KBM-7 (cell line): ENCODE measurements at places on chromosomes 7 and 10.

- DNase-seq: no peak
Measured at GRCh38 chr7:158473221-158473620, 114.4 kb downstream of the PTPRN2 start.

GRCh38 chr10:84826704-84827103 is 498.3 kb downstream of the CCSER2 start:
- no peak for DNase-seq

GRCh38 chr10:99943908-99944307 is 65.8 kb downstream of the DNMBP start:
- DNase-seq: no peak

DNA sequence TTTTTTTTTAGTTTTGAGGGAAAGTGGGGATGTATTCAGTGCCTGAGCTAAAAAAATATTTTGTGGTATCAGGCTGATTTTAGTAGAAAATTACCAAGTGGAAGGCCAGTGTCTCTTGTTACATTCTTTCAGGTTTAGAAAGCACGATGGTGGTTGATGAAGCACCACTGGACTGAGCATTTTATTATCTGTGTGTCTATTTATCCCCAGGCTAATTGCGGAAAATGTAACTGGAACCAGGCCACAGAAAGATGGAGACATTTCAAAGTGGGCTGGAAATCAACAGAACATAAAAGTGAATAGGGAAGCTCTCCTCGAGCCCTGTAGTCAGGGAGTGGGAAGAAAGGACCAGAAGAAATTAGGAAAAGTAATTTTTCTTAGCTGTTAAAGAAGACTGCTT is 261.0 kb downstream of the STK31 start:
- no peak for DNase-seq

DNA sequence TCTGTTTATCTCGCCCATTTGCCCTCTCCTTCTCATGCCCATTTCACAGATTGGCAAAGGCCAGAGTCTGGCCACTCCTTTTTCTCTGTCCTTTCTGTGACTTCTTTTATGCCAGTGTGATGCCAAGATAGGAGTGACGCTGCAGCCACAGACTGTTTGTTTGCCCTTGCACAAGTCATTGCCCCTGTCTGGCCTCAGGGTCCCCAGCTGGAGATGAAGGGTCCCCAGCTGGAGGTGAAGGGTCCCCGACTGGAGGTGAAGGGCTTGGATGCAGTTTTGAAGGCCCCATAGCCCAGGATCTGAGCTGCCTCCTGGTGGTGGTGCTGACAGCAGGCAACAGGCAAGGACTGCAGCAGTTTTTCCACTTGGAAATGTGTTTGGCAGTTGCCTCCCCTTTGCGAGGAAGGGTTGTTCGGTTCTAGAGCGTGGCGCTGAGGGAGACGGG is 50.8 kb upstream of the SLC29A3 start:
- DNase-seq: no peak

GRCh38 chr10:62761115-62761514 is 43.4 kb upstream of the ADO start:
- DNase-seq: peak; percentile 28

DNA sequence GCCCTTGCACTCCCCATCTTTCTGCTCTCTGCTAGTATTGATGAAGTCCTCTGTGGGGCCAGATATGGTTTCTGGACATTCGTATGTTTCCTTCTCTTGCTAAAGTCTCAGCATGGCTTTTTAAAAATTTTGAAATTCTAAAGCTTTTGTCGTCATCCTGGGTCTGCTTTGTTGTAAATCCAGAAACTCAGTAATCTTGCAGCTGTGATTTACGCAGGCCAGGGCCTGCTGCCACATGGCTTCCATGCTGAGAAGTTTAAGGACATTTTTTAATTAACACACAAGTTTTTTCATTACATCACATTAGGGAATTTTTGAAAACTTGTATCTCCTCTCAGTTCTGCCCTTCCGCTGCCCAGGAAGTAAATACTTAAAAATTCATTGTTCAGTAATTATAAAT is 686.1 kb upstream of the IGFBP3 start:
- DNase-seq: no peak

DNA sequence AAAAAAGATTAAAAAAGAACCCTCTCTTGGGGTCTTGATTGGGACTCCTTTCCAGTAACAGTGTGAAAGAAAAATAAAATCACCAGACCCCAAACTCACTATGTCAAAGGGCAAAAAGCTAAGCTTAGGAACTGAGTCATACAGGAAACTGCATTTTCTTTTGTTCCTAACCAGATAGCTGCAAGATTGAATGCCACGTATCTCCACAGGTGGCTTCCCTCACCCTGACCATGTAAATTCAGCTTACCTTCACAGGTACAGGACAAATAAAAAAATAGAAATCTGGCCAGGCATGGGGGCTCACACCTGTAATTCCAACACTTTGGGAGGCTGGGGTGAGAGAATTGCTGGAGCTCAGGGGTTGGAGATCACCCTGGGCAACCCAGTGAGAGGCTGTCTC is 32.5 kb upstream of the EIF4H start:
- DNase-seq: no peak

DNA sequence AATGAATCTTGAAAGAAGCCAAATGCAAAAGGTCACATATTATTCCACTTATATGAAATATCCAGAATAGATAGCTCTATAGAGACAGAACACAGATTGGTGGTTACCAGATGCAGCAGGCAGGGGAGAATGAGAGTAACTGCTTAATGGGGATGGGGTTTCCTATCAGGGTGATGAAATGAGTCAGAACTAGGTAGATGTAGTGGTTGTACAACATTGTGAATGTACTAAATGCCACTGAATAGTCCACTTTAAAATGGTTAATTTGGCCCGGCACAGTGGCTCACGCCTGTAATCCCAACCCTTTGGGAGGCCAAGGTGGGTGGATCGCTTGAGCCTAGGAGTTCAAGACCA is 9.4 kb upstream of the SLC25A28 start:
- no peak for DNase-seq

GRCh38 chr7:12769444-12769843 is 82.0 kb downstream of the ARL4A start:
- no peak for DNase-seq

DNA sequence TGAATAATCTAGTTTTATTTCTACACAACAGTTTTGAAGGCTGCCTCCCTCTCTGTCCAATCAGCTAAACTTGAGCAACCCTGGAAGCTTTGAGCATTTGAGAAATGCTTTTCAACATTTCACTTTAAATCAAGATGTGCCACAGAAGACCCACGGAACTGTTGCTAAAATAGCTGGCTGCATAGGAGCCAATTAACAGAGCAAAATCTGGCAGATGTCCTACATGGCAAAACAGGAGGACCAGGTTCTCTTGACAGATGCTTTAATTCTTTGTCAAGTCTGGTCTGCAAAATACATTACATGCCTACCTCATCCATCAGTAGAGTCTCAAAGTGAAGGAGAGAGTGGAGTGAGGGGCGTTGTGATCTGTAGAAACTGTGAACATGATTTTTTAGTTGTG is 185.9 kb downstream of the DPY19L1 start:
- DNase-seq: no peak

DNA sequence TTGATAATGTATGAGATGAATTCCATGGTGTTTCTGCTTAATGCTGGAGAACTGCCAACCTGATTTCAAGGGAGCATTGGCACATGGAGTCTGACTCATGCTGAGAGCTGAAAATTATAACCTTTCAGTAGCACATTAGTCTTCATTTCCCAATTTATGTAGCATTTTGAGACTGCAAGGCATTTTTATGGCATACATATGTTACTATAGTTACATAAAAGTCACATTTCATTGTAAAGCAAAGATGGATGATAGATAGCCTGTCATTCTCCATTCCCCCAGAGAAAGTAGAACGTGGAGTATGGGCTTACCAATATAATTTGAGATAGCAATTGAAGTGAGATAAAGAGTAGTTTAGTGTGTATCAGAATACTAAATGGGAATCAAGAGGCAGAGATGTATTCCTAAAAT is 103.1 kb downstream of the SLC16A9 start:
- no peak for DNase-seq

DNA sequence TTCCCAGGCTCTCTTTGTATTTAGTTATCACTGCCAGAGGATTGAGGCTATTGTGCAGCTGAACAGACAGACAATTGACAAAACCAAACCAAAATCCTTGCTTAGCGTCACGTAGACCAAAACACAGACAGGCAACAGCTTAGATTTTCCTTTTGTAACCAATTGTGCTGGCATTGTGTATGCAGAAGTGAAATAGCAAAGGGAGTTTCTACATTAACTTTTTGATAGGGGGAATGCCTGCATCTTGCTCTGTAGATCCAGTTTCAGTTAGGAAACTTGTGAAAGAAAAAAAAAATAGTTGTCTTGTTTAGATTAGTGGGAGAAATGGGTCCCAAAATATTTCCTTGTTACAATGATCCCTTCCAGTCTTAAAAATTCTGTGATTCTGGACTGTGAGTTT is 333.8 kb downstream of the BBS9 start:
- no peak for DNase-seq

GRCh38 chr7:95772771-95773581 is 622 bp downstream of the DYNC1I1 start:
- peak; percentile 17 for DNase-seq

GRCh38 chr10:131806646-131807317 is 94.0 kb upstream of the PPP2R2D start:
- no peak for DNase-seq

DNA sequence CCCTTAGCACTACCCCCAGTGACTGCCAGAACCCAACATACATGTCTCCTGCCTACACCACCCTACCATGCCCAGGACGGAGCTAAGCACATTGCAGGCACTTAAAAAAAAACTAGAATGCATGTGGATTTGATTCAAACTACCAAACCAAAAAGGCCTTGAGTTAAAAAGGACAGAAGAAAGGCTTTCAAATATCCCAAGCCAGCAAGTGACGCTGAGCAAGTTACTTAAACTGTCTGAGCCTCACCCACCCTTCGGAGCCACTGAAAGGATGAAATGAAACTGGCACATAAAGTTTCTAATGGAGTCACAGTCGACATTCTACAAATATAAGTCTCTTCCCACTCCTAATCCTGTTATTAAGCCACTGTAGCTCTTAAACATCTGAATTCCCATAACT is 1.8 kb downstream of the CPXM2 start:
- DNase-seq: no peak

GRCh38 chr10:99172128-99172738 is 63.4 kb downstream of the HPSE2 start:
- DNase-seq: peak; percentile 19

DNA sequence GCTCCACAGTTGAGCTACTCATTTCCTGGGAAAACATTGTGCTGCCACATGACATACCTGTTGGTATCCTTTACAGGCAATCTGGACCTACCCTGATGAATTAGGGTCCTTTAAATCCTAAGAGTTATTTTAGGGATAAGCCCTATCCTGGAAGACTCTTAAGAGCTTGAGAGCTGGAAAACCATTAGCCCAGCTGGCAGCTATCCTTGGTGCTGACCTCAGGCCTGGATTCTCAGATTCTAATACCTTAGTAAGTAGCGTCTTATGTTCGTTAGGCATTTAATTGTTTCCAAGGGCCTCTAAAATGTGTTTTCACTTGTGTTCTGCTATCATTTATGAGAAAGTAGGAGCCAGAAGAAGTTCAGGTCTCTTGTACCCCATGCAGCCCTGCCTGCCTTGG is 93.0 kb upstream of the SORCS3 start:
- no peak for DNase-seq

DNA sequence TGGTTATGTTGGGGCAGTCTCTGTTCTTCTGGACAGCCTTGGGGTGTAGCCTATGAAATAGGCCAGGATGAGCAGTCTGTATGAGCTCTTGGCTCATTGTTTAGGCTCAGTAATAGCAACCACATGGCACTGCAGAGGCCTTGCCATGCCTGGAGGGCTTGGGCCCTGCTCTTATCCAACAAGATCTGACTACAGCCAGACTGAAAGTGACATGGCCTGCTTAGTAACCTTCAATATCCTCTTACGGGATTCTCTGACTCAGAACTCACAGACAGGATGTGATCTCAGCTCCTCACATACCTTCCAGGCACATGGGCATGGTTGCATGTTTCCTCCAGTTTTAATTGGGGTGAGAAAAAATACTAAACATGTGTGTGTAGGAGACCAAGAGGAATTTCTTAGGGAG is 289.3 kb downstream of the PTEN start:
- no peak for DNase-seq

DNA sequence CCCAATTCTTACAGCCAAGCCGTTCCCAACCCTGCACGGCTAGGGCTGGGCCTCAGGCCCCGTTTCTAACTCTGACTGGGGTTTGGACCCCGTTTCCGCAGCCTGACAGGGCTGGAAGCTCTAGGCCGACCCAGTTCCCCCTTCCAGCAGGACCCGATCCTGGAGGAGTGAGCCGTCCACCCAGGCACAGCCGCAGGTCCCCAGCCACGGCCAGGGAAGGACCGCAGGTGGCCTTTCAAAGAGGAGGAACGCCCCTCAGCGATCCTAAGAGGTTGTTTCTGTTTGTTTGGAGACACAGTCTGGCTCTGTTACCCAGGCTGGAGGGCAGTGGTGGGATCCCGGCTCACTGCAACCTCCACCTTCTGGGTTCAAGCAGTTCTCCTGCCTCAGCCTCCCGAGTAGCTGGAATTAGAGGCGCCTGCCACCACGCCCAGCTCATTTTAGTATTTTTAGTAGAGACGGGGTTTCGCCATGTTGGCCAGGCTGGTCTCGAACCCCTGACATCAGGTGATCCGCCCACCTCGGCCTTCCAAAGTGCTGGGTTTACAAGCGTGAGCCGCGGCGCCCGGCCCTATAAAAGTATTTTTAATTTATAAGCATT is 778 bp upstream of the GET4 start:
- no peak for DNase-seq

DNA sequence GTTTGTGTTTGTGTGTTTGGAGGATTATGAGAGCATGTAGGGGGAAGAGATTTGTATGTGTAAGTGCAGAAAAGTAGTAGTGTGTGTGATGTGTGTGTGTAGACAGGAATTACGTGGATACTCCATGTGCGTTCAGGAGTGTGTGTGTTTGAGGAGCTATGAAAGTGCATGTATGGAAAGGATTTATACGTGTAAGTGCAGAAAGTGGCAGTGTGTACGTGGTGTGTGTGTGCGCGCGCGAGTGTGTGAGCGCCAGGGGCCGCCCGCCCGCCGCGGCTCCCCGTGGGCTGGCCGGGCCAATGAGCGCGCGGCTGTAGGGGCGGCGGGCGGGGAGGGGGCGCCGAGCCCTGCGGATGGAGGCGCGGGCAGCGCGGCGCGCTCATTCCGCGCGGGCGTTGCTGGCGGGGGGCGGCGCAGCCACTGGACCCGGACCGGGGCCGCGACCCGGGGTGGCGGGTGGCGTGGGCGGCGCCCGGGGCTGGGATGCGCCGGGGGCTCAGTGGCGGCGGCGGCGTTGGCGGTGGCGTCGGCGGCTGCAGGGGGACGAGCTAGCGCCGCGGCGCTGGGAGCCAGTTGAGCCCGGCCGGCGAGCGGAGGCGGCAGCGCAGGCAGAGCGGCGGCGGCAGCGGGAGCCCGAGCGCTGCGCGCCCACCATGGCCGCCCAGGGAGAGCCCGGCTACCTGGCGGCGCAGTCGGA is at the start of gene BICC1:
Gene BICC1, plus strand, starts transcription at position 382 of the 697 bp plus-strand sequence. Its CDS starts 272 bp downstream, at position 654.
- peak; percentile 58 for DNase-seq

- no peak for DNase-seq
Measured at GRCh38 chr10:79458483-79458882, 13.1 kb upstream of the ZCCHC24 start.

- DNase-seq: no peak
Measured at GRCh38 chr10:114638821-114639625, 19.1 kb downstream of the ABLIM1 start.
